ENCODE measurements at places on chromosomes 13 and 19.

GRCh38 chr13:52353193-52353592 is 52.8 kb downstream of the THSD1 start:
- no peak for DNase-seq

DNA sequence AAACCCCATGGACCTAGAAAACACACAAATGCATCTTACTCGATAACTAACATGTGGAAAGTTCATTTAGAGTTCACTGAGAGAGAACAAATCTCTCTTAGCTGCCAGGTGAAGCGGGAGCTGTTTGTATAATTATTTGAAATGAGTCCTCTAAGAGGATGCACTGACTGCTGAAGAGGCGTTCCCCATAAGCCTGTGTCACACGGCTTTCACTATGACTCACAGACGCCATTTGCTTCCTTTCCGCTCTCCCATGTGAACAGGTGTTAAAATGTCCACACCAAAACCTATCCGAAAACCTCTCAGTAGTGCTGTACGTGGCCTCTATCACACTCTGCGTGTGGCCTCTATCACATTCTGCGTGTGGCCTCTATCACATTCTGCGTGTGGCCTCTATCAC is 101.8 kb downstream of the SOX1 start:
- no peak for DNase-seq

- no peak for DNase-seq
Measured at GRCh38 chr13:98324105-98324504, 147.0 kb upstream of the RNF113B start.

DNA sequence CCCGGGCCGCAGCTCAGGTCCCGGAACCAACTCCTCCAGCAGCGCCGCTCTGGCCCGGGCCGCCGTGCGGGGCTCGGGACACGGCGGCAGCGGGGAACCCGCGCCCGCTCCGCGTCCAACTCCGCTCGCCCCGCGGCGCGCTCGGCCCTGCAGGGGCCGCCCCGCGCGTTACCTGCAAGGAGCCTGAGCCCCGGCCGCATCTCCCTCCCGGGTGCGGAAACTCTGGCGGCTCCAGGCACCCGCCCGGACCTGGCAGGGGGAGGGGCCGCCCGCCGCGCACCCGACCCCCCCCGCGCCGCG is at the start of gene TMTC4:
Gene TMTC4, minus strand, starts transcription at position 224 of the 300 bp plus-strand sequence. CDS start 4,433 bp downstream, outside the sequence.
- DNase-seq = no peak

DNA sequence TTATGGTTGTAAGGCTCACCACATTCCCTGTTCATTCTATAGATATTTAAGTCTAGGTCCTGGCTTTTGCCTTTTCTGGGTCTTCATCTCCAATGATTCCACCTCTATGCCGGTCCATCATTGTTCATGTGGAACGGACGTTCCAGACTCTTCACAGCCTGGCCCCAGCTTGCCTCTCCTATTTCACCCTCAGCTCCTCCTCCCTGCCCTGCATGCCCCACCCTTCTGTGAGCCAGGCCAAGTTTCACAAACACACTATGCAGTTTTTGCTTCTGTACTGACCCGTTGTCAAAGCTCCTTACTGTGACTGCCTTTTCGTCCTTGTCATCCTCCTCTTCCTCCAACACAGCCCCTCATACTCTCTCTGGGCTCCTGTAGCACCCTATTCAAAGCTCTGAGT is 31.3 kb downstream of the TEX26 start:
- no peak for DNase-seq

GRCh38 chr19:18300930-18301717 is 19.7 kb upstream of the JUND start:
- DNase-seq = no peak

- DNase-seq = no peak
Measured at GRCh38 chr19:33947265-33947964, 150.7 kb downstream of the KCTD15 start.

- DNase-seq = peak; percentile 26
Measured at GRCh38 chr19:13597640-13598039, 91.4 kb upstream of the CACNA1A start.

GRCh38 chr13:88176231-88176630 is 505.1 kb downstream of the SLITRK5 start:
- no peak for DNase-seq

GRCh38 chr19:47518139-47518538 is 3.3 kb upstream of the NAPA start:
- DNase-seq = no peak

DNA sequence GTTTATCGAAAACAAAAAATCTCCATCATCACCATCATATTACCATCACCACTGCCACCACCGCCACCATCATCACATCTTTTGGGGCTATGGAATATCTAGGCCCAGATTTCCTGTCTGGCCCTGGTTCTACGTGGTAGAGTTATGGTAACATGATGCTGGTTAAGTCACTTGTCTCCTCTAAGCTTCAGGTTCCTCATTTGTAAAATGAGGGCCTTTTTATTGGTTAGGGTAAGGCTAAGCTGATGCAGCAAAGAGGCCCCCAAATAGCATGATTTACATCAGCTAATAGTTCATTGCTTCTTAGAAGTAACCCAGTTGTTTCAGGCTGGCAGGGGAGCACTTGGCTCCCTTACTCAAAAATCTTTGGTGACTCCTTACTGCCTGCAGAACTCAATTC is 37.9 kb downstream of the PCDH8 start:
- no peak for DNase-seq

DNA sequence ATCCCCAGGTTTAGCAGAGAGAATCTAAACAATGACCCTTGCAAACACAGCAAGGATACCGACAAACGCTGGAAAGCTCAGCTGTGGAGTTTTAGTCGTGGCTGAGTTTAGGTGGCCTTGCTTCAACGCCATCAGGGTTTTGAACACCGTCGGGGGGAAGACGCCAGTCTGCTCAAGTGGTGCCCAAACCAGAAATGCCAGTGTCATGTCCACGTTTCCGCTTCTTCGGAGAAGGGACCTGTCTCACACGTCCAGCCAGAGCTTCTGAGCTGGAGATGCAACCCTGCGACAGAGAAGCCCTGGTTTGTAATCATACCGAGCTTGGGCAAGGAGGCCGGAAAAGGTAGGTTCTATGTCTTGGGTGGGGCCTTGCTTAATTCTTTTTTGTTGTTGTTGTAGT is 42.6 kb upstream of the ATP11A start:
- DNase-seq = no peak

GRCh38 chr19:494171-495080 is 1.9 kb upstream of the MADCAM1 start:
- DNase-seq = no peak

DNA sequence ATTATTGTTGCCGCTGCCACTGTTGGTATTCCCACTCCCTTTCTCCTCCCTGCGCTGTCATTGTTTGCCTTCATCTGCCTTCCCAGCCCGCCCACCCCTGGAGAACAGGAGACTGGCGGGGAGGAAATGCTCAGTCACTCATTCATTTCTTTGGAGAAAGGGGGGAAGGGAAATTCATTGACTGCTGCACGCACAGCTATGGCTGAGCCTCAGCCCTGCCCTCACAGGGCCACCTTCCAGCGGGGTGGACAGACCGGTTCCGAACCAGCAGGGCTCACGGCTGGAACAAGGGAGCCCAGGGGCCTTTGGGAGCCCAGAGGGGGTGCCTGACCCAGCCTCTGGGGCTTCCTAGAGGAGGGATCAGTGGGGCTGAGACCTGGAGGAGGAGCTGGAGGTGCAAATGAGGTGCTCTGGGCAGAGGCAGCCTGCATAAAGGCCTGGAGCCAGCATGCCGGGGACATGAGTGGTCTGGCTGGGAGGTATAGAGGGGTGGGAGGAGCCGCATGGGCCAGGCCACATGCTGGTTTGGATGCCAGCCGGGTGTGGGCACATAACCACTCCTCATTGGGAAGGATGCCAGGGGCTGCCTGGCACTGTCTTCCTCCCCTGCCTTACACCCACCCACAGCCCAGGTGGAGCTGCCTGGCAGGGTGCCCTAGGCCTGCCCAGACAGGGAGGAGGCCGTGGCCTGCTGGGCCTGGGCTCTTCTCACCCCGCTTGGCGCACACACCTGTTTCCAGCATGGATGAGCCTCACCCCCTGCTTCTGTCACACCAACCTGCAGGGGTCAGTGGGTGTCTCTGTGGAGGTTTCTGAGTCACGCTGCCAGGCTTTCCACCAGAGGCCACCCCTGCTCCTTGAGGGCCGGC is 26.8 kb downstream of the PPP5C start:
- DNase-seq = no peak

DNA sequence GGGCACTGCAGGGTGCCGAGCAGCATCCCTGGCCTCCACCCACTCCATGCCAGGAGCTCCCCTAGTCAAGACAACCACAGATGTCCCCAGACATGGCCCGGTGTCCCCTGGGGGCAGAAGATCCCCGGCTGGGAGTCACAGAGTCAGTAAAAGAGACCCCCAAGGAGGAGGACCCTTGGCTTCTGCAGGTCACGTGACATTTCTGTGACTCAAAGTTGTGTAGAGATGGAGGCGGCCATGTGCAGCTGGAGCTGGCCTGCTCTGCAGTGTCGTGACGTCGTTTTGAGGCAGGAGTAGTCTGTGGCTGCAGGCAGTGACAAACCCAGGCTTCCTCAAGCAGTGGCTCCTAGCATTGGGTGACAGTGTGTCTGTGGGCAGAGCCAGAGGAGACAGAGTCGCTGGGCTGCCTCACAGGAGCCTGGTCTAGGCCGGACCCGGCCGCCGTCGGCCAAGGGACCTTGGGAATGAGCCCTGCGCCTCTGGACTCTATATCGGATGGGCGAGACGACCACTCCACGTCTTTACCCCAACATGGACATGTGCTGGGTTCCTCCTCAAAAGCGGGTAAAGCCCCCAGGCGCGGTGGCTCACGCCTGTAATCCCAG is 7.7 kb upstream of the DIRAS1 start:
- DNase-seq = no peak

GRCh38 chr19:5676772-5677105 is 3.6 kb downstream of the MICOS13 start:
- no peak for DNase-seq

GRCh38 chr13:84821261-84821660 is 939.0 kb upstream of the SLITRK1 start:
- DNase-seq = no peak

DNA sequence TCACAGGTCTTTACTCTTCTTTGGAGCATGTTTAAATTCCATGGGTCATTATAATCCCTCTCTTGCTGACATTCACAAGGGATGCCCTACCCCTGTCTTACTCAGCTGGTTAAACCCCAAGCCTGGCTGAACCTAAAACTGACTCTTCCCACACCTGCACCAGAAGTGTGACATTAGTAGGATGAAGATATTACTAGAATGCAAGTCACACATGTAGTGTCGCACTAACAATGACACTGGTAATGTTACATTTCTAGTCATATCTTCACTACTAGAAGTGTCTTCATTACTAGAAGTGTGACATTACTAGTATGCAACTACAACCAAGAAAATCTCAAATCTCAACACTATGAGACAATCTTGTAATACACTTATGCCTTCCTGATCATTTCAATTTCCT is 14.2 kb downstream of the ZAR1L start:
- DNase-seq = no peak

DNA sequence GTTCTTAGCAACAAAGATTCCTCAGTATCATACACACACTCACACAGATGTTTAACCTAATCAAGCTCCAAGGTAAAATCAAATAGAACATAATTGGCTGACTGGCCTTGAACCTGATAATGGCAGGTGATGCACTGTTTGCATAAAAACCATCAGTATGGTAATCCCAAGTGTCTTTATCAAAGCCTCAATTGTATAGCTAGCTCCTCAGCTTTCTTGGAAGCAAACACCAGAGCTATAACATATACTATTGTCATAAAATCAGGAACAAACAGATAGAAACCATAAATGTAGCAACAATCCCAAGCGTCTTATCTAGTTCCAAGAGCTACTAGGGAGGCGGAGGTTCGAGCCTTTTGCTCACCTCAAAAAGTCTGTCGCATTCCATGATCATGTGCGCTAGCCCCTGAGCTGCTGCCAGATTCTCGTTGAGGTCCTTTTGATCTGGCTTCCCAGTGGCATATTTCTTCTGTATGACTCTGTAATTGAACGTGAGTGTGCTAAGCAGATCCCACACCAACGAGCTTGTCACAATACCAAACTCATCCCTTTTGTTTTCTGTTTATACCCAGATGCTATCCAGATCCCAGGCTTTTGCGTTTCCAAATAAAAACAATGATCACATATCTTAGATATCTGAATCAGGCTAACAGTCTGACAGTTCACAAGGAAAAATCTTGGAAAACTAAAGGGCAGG is 95.3 kb downstream of the KL start:
- no peak for DNase-seq

DNA sequence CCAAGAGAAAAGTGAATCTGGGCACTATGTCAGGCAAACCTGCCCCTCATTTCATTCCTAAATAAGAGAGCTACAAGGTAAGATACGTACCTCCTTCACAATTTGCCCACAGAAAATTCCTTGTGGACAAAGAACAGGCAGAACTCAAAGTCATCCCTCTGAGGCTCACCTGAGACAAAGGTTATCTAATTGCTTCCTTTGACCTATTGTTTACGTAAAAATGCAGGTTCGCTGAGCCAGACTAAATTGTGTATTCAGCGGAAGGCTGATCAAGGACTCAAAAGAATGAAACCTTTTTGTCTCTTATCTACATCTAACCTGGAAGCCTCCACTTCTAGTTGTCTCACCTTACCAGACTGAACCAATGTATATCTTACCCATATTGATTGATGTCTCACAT is 213.3 kb downstream of the POSTN start:
- no peak for DNase-seq

DNA sequence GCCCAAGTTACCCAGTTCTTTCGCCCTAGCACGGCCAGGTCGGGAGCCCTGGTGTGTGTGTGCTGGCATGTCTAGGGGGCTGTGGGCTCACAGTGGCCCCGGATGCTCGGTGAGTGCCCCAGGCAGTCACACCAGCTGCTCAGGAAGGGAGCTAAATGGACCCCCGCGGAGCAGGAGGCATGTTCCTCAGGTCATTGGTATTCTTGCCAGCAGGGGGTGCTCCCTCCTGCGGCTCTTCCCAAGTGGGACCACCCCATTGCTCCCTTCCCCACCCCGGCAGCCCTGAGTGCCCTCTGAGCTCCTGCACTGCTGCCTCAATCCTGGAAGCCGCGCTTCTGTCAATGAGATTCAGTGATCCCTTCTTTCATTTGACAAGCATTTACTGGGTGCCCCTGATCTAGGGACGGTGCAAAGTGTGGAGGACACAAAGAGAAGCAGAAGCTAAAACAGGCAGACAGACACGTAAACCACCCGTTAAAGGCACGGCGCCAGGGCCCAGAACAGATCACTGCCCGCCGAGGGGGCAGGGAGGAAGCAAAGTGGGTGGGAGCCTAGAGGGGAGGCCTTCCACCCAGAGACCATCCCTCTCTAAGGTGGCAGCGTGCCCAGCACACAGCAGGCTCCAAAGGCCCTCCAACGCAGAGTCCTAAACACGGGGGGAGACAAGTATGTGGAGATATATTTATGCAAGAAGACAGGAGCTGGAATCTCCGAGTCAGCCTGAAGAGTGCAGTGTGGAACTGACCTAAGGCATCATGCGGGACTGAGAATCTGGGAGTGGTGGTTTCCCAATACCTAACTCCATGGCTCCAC is 5.2 kb upstream of the ADPRHL1 start:
- DNase-seq = no peak

GRCh38 chr13:29369060-29369743 is 226.3 kb downstream of the SLC7A1 start:
- DNase-seq = peak; percentile 28

- no peak for DNase-seq
Measured at GRCh38 chr13:68214691-68215415, 984.7 kb upstream of the PCDH9 start.

- no peak for DNase-seq
Measured at GRCh38 chr13:42821437-42821836, 40.1 kb downstream of the FAM216B start.

Data from right renal pelvis (tissue), 4 donors.